ENCODE measurements at places on chromosomes 12 and 14. TPM values are rescaled to one million over a fixed set of nuclear protein-coding genes. Genes with fewer than 3 reads are reported as not detected.
A peak's percentile ranks its signal among the peaks of the same experiment; 100 is the strongest.

DNA sequence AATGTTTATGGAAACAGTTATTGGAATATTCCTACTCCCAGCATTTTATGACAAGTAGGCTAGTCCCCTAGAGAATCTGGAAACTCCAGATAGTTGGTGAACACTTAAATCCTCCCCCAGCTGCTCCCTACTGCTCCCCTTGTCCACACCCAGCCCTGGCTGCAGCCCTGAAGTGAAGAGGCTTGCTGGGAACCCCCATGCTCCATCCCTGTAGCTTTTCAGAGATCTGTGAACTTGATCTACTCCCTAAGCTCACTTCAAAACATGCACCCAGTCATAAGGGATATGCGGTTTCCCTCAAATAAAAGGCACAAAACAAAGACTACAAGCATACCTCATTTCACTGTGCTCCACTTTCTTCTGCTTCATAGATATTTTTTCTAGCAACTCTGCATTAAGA, 33.2 kb downstream of the EGLN3 start:
- H3K27ac ChIP-seq, result no peak overlapping the region
- DNase-seq, result no peak
- H3K4me3 ChIP-seq, result no peak overlapping the region
- H3K4me1 ChIP-seq, result peaks cover 13% of the 10 kb centered on the region
- H3K36me3 ChIP-seq, result no peaks in the 10 kb centered on the region

GRCh38 chr12:19130224-19131024, 891 bp downstream of the PLEKHA5 start:
- no peaks in the 10 kb centered on the region for H3K27me3 ChIP-seq
- DNase-seq, result peak; percentile 66
- H3K4me3 ChIP-seq, result peak overlapping the region; percentile 95
- H3K36me3 ChIP-seq, result no peaks in the 10 kb centered on the region
- H3K27ac ChIP-seq, result peak overlapping the region; percentile 70
- peaks cover 11% of the 10 kb centered on the region for H3K4me1 ChIP-seq

GRCh38 chr14:68888883-68889282, 90.2 kb downstream of the ACTN1 start:
- peaks cover 86% of the 10 kb centered on the region for H3K36me3 ChIP-seq
- H3K27me3 ChIP-seq, result no peaks in the 10 kb centered on the region
- H3K4me3 ChIP-seq, result no peak overlapping the region
- peaks cover 15% of the 10 kb centered on the region for H3K4me1 ChIP-seq

- peaks cover 15% of the 10 kb centered on the region for H3K27me3 ChIP-seq
- no peaks in the 10 kb centered on the region for H3K4me1 ChIP-seq
- no peak overlapping the region for H3K4me3 ChIP-seq
- DNase-seq, result no peak
Observed at GRCh38 chr12:1858456-1858855, 38.1 kb downstream of the LRTM2 start.

- no peaks in the 10 kb centered on the region for H3K36me3 ChIP-seq
- no peaks in the 10 kb centered on the region for H3K27me3 ChIP-seq
- peaks cover 11% of the 10 kb centered on the region for H3K4me1 ChIP-seq
- DNase-seq, result peak; percentile 63
- H3K27ac ChIP-seq, result no peak overlapping the region
Observed at GRCh38 chr14:22781301-22781991, 15.0 kb downstream of the OXA1L start.

- peak; percentile 98 for DNase-seq
- H3K36me3 ChIP-seq, result no peaks in the 10 kb centered on the region
- H3K4me3 ChIP-seq, result peak overlapping the region; percentile 39
- peak overlapping the region; percentile 93 for H3K27ac ChIP-seq
Observed at GRCh38 chr12:88299567-88300101, 157.5 kb downstream of the TMTC3 start.

DNA sequence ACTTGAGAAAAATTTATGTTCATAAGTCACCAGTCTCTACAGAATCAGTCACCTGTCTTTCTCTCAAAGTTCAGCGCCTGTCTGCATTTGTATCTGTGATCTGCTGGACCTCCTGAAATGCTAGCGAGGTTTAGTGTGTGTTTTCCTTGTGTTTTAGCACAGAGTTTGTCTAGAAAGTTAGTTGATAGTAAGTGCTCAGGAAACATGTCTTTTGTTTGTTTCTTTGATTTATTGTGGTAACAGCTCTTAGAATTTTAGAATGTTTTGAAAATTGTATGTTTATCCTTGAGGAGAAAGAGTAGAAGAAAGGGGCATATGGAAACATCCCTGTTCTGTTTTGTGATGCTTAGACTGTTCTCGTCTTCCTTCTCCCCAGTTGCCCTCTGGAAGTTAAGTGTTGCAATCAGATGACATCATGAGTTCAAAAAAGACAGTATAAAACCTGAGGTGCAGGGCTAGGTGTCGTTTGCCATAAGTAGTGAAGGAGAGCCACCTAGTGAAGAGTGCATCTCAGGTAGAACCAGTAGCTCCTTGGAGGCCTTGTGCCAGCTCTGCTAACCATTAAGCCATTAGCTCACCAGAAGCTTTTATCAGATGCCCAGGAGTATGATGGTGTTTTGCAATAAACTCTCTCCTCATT, 44.8 kb downstream of the FBXW8 start:
- H3K27ac ChIP-seq, result no peak overlapping the region
- no peaks in the 10 kb centered on the region for H3K4me1 ChIP-seq
- H3K36me3 ChIP-seq, result peaks cover 4% of the 10 kb centered on the region
- no peaks in the 10 kb centered on the region for H3K27me3 ChIP-seq
- H3K4me3 ChIP-seq, result no peak overlapping the region

DNA sequence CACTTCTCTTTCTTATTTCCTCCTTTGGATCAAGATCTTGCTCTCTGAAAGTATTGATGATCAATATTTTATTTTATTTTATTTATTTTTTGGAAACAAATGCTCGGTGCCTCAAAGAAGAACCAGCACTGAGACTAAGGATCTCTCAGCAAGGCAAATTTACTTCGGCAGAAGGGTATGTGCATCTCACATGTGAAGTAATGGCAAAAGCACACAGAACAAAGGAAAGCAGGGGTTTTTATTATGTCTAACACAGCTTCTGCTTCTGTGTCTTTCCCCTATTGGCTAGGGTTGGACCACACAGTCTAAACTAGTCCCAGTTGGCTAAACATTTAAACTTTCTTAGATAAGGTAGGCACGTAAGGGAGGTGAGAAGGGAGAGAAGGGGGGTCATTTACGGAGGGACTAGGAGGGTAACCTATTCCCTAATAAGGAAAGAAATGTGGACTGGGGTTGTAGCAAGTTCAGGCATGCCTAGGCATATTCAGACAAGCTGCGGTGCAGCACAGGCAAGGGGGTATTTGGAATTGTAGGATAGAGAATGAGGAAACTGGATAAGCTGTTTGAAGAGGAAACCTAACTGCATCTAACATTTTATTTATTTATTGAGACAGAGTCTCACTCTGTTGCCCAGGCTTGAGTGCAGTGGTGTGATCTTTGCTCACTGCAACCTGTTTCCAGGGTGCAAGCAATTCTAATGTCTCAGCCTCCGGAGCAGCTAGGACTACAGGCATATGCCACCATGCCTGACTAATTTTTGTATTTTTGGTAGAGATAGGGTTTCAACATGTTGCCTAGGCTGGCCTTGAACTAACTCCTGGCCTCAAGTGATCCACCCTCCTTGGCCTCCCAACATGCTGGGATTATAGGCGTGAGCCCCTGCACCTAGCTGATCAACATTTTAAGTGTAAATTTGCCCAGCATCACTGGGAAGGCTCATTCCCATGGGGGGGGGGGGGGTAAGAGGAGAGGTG, 90.0 kb upstream of the EIF5 start:
- no peaks in the 10 kb centered on the region for H3K36me3 ChIP-seq
- no peak overlapping the region for H3K27ac ChIP-seq
- DNase-seq, result no peak
- H3K27me3 ChIP-seq, result 0 out of 2 replicates have a peak, but pooled peaks cover 6% of the 10 kb centered on the region

- DNase-seq, result no peak
- H3K4me1 ChIP-seq, result peaks cover 9% of the 10 kb centered on the region
- H3K27me3 ChIP-seq, result no peaks in the 10 kb centered on the region
- no peak overlapping the region for H3K27ac ChIP-seq
- H3K36me3 ChIP-seq, result no peaks in the 10 kb centered on the region
Observed at GRCh38 chr12:81174664-81175063, 96.8 kb downstream of the ACSS3 start.

GRCh38 chr14:95125221-95125620, 32.1 kb downstream of the DICER1 start:
- H3K27me3 ChIP-seq, result no peaks in the 10 kb centered on the region
- no peak overlapping the region for H3K27ac ChIP-seq
- H3K4me1 ChIP-seq, result no peaks in the 10 kb centered on the region
- H3K36me3 ChIP-seq, result peaks cover 57% of the 10 kb centered on the region

- no peak overlapping the region for H3K4me3 ChIP-seq
- DNase-seq, result peak; percentile 63
- H3K36me3 ChIP-seq, result no peaks in the 10 kb centered on the region
Observed at GRCh38 chr14:50599700-50600444, 39.9 kb downstream of the ATL1 start.

DNA sequence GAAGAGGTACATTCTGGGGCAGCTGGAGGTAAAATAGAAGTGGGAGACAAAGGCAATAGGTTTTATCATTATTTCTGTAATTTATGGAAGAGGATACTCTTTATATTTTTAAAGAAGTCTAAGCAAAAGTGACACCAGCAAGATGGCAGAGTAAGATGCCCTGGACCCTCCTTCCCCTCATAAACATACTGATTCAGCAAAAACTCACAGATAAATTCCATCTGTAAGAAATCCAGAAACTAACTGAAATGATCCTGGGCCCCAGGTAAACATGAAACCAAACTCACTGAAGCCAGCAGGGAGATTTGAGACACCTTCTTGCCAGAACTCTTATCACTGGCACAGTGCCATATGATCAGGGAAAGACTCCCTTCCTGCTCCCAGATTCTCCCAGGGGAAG, 79.9 kb downstream of the GCH1 start:
- DNase-seq, result no peak
- H3K4me1 ChIP-seq, result peaks cover 9% of the 10 kb centered on the region
- peaks cover 4% of the 10 kb centered on the region for H3K27me3 ChIP-seq
- no peaks in the 10 kb centered on the region for H3K36me3 ChIP-seq
- H3K27ac ChIP-seq, result no peak overlapping the region
- H3K4me3 ChIP-seq, result no peak overlapping the region

KLRC3 gene
- total RNA-seq, result not detected

NR1H4 gene
- not detected for total RNA-seq

MYF5 gene
- total RNA-seq, result not detected

PTPN21 gene
- total RNA-seq, result 13.3 TPM

MUCL1 gene
- total RNA-seq, result not detected

All from GM23248 (cell line).